Liver (tissue), 10 donors: ENCODE measurements at places on chromosomes 4 and X. TPM values are rescaled to one million over a fixed set of nuclear protein-coding genes. Genes with fewer than 3 reads are reported as not detected.

DNA sequence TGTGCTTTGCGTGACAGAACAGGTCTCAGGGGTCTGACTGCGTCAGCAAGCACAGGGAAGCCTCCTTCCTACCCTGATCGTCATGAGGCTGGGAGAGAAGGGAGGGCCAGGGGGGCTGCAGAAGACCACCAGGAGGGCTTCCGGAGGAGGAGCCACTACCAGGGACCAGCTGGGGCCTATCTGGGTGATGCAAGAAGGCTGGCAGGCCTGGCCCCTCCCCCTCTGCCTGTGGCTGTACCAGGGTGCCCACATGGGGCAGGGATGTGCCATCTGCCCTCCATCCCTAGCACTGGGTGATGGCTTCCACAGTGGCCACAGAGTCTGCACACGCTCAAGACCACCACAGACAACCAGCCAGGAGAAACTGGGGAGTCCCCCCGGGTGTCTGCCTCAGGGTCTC is 116.4 kb upstream of the NKX1-1 start:
- DNase-seq: no peak

- DNase-seq: no peak
Measured at GRCh38 chrX:126265116-126265515, 99.0 kb upstream of the DCAF12L2 start.

DNA sequence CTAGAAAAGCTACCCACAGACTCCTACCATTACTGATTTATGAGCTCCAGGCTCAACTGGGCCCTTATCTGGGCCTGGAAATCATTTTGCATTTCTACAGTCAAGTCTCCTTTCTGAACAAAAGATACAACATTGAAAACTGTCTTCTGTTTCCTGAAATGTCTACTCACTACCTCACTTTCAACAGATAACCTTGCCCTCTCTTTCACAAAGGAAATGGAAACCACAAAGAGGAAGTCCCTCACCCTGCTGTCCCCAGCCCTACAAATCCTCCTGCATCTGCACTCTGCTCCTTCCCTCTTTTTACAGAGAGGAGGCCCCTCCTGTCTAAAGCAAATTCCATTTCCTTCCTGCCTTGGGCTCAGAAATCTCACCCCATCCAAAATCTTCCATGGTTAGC is 24.8 kb upstream of the CYBB start:
- DNase-seq: no peak

DNA sequence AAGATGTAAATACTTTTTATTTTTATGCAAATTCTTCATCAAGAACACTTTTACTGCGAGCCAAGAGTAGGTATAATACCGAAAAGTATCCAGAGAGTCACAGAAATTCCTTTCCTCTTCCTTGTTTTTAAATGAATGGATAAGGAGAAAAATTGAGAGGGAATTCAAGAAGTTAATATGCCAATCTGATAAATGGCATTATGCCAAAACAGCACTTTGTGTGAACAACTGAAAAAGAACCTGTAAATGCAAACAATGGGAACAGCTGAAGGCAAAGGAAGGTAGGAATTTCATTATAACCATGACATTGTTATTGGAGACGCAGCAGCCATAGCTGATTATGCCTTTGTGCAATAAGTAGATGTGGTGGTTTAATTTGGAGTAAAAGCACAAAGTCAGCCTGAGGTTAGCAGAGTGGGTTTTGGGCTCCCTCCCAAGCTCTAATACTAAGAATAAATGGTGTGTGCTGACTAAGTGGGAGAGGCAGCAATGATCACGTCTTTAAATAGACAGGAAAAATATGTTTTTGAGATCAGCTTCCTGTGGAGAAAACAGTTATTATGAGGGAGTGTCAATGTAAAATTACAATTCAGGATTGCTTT is 209.8 kb upstream of the NDST4 start:
- DNase-seq: no peak

Gene ANOS1
- 1.6 TPM for total RNA-seq

GRCh38 chr4:5734853-5735252 is 23.9 kb downstream of the EVC start:
- DNase-seq: no peak

- no peak for DNase-seq
Measured at GRCh38 chrX:10516781-10517322, 103.5 kb downstream of the MID1 start.

DNA sequence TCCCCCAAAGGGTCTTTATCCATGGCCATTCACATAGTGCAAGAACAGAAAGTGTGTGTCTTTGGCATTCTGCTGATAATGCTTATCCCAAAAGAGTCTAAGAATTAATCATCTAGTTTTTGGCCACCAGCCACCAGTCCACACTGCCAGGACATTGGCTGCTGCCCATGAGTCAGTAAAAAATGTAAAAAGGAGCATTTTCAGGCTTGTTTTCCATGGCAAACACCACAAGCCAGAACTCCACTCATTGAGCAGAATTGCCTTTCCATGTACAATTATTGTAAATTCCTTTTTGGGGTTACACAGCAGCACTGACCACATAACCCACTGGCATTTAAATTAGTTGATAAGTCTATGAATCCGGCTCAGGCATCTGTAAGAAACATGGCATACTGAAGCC is 89.2 kb upstream of the PRDX4 start:
- DNase-seq: no peak

DNA sequence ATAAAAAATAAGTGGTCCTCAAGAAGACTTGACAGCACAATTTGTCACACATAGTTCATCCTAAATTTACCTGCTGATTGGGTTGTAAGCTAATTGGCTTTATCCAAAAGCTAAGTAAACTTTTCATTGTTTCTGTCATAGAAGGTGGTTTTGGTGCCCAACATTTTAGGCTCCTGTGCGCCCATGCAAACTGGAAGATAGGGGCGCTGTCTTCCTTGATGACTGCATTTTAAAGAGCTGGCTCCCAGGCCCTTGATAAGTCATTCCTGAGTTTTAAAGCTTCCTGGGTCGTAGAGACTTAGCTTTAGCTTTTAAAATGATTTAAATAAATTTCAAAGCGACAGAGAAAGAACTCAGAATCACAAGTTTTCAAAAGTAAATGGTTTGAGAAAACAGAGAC is 625.4 kb upstream of the GALNT7 start:
- DNase-seq: no peak

DNA sequence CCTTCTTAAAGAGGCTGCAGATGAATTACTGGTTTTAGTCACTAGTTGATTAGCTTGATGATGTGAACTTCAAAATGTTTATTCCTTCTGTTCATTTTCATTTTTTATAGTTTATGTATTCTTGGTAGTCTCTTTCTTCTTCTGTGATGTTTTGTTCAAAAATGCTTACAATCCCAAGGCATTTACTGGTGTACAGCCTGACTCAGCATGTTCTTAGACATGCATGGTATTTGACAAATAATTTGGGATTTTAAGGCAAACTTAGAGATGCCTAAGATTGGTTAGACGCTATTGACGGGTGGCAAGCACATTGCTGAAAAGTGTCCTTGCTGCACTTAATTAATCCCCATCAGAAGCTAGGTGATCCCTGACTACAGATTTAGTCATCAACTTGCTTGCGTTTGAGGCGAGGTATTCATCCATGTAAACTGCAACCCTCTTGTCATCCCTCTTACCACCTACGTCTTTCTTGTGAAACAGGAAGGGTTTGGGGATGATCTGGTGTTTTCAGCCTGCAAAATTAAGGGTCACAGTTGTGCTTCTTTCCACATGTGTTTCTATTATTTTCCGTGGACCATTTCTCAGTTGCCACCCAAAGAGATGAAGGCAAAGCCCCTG is 331.8 kb downstream of the DKK2 start:
- no peak for DNase-seq

DNA sequence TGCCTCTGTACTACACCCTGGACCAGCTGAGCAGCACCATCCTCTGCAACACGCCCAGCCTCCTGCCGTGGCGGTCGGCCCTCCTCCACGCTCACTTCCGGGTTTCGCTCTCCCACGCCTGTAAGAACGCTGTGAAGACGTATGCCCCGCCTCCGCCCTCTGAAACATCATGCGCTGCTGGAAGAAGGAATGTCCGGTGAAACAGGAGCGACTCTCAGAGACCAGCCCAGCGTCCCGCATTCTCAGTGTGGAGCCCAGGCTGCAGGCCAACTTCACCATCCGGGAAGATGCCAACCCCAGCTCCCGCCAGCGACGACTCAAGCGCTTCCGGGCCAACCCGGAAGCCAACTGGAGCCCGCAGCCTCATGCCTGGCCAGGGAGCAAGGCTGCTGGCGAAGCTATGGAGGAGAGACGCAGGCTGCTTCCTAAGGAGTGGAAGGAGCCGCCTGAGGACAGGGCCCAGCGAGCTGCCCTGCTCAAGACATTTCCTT is 186.1 kb upstream of the SLITRK2 start:
- no peak for DNase-seq

GRCh38 chr4:101393256-101393655 is 45.9 kb upstream of the PPP3CA start:
- DNase-seq: no peak

Gene AMBN
- not detected for total RNA-seq

- DNase-seq: no peak
Measured at GRCh38 chr4:8558080-8558960, 21.9 kb upstream of the GPR78 start.

DNA sequence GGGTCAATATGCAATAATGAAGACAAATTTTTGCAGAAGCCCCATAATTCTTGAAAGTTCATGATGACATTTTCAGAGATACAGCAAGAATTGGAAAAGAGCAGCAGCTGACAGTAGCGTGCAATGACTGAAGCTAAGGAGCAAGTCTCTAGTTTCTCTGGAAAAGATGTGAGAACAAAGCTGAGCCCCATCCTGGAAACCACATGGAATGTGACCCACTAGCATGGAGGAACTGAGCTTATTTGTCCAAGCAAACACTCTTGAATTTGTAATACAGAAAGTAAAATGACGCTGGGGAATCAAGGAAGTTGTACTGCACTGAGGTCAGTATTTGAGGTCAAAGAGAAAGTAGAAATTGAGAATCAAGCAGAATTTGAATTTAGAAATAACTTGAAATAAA is 1447.2 kb downstream of the FSTL5 start:
- no peak for DNase-seq

Gene ZNF157
- 0.05 TPM for total RNA-seq

DNA sequence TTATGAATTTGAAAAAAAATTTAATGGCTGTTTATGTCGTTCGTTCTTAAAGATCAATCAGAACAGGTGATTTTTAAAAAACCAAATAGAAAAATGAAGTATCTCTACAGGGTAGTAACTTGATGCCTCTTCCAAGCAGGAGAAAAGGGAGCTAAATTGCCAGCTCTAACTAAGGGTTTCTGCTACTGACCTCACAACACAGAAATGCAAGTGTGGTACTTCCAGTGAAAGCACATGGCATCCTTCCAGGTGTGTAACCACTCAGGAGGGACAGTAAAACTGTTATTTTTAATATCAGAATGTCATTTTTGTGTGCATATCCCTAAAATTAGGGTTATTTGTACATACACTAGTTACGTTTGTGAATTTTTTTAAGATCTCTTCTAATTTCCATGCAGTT is 116.8 kb upstream of the ZCCHC13 start:
- no peak for DNase-seq

Gene TEX13D
- total RNA-seq: not detected

GRCh38 chrX:15977644-15978043 is 123.0 kb upstream of the AP1S2 start:
- no peak for DNase-seq

DNA sequence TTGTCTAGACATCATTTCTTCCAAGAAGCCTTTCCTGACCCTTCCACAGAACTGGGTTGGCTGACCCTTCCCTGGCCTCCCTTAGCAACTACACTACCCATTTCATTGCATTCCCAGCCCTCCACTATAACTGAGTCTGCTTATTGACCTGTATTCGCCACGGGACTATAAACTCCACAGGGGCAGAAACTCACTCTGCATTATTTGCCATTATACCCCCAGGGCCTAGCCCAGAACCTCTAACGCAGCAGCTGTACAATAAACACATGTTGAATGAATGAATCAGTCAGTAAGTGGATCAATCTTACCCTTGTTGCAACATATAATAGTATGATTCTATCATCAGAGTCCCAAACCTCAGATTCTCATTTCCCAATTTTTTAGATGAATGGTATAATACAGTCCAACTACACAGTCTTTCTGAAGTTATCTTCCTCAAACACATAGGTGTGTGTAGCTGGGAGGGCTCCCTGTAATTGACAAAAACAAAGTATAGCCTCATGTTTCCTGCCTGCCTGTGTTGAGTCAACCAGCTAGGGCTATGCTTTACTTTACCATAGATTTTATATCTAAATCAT is 209.3 kb downstream of the CHIC2 start:
- no peak for DNase-seq

DNA sequence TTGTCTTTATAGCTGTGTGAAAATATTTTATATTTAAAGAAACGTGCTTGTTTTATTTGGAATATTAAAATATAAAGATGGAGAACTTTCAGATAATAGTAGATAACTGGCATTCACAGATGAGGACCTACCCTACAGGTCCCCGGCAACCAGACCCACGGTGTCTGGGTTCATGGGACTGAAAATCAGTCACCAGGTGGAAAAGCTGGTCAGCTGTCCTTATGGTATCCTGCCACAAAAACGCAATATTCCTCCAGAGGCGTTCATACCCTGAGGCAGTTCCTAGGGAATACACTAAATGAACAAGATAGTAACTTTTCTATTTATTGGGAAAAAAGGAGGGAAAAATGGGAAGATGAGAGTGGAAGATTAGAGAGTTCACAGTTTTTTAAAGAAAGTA is 1.2 kb downstream of the TLR6 start:
- DNase-seq: no peak

DNA sequence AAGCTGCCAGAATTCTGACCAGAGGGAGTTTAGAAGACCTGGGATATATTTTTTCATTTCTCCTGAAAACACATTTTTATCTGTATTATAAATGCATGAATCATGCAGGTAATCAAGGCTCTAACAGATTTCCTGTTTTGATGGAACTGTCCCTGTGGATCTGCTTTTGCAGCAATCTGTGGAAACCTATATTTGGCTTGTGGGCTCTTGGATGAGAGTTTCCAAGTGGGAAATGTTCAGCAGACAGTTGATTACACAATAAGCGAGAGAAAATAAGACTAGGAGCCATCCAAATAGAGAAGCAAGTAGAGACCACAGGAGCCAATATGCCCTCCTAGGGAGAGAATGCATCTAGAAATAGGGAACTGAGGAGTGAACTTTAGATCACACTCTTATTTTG is 105.0 kb downstream of the NDST3 start:
- no peak for DNase-seq

- DNase-seq: no peak
Measured at GRCh38 chrX:94551831-94552230, 877.8 kb downstream of the FAM133A start.

- DNase-seq: no peak
Measured at GRCh38 chrX:154074199-154074598, 23.3 kb downstream of the MECP2 start.

DNA sequence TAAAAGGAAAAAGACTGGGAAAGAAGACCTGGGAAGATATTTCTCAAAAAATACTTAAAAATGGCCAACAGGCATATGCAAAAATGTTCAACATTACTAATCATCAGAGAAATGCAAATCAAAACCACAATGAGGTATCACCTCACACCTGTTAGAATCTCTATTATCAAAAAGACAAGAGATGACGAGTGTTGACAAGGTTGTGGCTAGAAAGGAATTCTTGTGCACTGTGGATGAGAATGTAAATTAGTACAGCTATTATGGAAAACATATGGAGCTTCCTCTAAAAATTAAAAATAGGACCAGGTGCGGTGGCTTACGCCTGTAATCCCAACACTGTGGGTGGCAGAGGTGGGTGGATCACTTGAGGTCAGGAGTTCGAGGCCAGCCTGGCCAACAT is 50.0 kb downstream of the C4orf46 start:
- no peak for DNase-seq
